ENCODE measurements at places on chromosomes 2 and 18.

GRCh38 chr2:178628605-178629004 lies 148.3 kb downstream of the PLEKHA3 start:
- no peak for DNase-seq

GRCh38 chr18:79315596-79315995 lies 80.1 kb upstream of the NFATC1 start:
- DNase-seq: peak; percentile 73

DNA sequence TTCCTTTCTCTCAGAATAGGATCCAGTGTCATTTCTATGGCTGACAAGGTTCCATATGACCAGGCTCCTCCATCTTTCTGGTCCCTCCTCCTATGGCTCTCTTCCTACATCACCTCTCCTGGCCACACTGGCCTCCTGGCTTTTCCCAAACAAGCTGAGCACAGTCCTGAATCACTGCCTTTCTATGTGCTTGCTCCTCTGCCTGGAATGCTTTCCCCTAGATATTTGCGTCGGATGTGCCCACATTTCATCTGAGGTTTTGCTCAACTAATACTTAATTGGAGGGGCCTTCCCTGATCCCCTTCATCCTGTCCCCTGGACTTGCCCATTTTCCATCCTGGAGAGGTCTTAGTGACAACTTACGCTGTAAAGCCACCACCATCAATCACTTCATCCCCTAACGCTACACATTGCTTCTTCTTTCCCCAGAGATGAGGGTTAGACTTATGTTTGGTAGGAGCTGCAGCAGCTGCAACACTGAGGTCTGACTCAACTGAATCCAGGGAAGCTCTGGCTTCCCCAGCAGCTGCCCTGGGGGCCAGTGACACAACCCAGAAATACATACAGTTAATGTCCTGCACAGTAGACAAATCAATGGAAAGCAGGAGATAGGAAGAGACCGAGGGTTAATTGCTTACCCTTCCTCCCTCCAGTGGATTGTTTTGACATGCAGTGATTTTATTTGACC lies 42.9 kb downstream of the QPCT start:
- no peak for DNase-seq

DNA sequence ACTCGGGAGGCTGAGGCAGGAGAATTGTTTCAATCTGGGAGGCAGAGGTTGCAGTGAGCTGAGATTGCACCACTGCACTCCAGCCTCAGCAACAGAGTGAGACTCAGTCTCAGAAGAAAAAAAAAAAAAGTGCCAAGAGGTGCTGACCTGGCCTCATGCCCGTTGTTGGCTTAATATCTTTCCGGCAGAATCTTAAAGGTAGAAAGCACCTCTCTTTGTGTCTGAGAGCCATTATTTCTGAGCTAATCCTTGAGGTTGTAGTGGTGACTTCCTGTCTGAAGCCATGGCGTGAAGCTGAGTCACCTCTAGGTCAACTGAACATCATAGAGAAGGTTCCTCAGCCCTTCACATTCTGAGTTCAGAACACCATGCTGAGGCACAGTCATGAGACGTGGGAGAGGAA lies 60.4 kb downstream of the WDSUB1 start:
- peak; percentile 97 for DNase-seq

DNA sequence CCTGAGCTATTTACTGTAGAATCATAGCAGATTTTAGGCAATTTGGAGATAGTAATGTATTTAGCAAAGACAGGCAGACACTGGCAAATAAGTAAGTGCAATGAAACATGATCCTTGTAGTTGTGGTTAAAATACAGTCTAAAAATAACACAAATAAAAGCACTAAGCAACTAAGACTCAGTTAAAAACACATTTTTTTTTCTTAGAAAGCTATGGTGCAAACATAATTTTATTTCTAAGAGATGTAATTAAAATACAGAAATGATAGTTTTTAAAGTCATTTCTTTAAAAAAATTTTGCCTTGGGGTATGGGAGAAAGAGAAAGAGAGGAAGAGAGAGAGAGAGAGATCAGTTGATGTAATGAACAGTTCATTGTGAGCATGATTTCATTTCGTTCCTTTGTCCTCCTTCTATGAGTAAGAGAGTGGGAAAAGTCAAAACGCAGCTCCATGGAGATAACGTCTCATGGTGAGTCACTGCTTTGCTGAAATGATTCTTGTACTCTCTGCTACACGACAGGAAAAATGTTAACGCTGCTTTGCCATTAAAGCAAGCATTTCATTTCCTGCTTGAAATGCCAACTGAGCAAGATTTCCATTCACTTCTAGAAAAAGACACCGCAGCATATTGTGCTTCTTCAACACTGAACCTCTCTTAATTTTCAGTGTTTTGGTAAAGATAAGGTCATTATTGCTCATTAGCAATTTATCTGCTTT lies 61.3 kb upstream of the PGAP1 start:
- peak; percentile 68 for DNase-seq

DNA sequence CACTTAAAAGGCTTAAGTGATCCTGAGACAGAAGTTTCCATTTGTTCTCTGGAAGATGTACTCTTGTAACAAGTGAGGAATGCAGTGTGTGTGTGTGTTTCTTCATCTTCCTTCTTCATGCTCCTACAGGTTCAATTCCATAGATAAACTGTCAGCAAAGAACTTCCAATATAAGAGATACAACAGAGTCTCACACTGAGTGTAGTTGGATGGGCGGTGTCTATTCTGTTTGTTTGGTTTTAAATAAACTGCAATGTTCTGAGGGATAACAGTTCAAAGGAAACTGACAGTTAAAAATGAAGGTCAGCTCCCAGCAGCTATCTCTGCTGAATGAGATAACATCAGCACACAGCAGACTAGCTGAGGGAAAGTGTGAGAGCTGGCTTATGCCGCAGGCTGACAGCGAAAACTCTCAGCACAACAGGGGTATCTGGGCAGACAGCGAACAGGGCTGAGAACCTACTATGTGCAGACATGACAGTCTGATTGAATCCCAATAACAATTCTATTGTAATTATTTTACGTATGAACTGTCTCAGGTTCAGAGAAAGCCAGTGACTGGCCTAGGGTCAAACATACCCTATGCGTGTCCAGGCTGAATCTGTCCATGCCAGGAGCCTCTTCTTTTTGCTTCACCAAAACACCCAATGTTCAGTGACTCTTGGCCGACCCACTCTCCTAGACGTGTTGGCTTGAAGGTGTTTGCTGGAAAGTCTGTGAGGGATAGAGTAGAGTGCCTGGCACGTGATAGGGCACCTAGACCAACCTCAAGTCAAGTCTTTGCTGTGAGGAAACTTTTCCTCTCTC lies 201.9 kb upstream of the TRIB2 start:
- no peak for DNase-seq

GRCh38 chr2:215189393-215189792 lies 51.0 kb upstream of the ABCA12 start:
- no peak for DNase-seq

DNA sequence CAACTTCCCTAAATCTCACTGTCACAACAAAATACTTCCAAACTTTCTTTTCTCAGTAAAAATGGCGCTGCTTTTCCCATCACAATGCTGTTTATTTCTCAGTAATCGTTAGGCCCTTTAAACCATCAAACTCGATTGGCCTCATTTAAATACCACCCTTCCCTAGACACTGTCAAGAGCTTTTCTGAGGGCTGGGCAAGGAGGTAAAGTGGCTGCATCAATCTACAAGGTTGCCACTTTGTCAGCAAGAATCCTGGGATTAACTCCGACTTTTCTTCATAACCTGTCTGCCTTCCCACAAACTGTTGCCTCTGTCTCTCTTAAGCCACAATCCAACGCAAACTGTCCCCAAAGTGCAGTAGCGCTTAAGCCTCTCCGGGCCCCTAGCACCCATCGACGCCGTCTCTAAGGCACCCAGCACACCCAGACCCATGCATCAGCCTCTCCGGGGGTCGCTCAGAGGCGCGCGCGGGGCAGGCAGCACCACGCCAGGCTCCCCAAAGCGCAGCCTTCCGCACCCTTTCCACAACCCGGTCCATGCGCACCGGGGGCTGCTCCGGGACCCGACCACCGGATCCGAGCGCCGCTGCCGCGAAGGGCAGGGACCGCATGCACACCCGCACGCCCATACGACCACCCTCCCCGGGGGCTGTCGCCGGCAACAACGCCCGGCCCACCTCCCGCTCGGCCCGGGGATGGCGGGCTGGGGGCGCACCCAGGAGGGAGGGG lies 683 bp downstream of the MBOAT2 start:
- DNase-seq: peak; percentile 33

DNA sequence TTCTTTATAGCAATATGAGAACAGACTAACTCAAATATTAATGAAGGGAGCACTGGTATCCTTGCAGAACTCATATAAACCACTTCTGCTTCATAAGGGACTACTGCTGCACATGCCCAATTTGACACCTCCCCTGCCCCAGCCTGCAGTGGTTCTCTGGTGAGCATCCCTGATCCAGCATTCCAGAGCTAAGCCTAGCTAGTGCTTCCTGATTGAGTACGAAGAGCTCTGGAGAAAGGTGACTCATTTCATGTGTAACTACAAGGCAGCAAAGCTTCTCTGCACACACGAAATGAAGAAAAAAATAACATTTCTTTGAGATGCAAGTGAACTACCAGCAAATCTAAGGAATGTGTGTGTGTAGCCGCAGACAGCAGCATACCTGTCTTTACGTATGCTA lies 22.8 kb upstream of the ADNP2 start:
- DNase-seq: no peak

DNA sequence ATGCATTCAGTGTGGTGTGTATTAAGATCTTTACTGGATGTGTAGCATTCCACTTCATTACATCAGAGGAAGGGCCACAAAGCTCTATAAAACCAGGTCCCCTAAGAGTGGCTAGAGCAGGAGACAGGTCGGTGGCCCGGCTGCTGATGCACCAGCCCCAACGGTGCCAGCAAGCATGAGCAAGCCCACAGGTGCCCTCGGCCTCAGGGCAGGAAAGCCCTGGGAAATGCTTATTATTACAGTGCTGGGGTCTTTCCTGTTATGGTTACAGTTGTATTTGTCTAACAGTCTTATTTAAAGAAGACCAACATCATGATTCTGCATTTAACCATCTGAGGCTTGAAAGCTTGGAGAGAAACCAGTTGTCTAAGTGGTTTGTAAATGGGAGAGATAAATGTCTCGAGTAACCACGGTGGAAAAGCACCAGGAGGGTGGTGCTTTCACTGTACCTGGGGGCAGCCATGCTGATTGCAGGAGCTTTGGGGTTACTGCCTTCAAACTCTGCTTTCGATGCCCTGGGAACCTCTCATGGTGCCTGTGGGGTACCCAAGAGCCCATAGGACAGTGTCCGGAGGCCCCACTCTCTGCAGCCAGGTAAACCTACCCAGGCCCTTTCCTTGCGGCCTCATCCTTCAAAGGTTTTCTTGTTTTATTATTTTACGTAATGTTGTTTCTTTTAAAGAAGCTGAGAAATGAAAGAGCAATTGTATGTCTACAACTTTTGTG lies 133.1 kb downstream of the SH3RF3 start:
- no peak for DNase-seq

DNA sequence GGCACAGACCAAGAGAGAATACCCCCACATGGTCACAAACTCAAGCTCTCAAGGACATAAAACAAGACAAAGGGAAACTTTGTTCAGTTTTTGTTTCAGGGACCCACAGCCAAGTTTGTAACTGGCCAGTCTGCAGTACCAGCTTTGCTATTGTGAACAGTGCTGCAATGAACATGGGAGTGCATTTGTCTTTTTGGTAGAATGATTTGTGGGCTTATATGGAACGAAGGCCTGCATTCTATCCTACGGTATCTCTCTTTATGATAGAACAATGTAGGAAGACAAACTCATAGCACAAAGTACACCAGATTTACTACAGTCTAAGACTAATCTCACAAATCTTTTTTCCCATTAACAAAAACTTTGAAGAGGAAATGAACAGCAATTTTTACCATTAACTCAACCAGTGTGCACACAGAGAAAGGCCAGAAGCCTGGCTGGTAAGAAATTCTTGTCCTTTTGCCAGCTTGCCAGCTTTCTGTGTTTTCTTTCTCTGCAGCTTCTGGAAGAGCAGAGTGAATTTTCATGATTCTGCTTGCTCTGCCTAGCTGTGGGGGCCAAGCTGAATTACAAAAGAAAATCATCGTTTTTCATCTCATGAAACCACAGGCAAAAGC lies 37.1 kb upstream of the FEZ2 start:
- no peak for DNase-seq

DNA sequence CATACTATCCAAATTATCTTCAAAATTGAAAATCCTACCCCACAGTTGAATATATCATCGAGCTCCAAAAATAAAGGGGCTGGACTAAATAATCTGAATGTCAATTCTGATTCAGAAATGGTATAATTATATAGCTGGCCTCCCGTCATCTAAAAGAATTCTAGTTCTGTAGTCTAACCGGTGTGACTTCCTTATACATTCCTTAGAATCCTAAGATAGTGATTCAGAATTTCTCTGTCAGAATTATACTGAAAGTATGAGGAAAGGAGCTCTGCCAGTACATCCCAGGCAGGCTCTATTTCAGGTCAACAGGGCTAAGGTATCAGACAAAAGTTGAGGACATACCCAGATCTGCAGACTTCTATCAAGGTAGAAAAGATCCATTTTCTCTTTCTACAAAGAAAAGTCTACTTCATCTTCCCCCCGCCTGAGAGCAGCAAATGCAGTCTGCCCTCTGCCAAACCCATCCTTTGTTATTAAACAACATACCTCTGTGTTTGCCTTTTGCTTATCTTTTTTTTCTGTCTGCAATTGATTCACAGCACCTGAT lies 128.5 kb downstream of the METTL4 start:
- DNase-seq: no peak

GRCh38 chr2:88896971-88897370 lies 205.5 kb downstream of the RPIA start:
- DNase-seq: no peak

GRCh38 chr2:10538224-10538894 lies 90.2 kb upstream of the ODC1 start:
- no peak for DNase-seq

DNA sequence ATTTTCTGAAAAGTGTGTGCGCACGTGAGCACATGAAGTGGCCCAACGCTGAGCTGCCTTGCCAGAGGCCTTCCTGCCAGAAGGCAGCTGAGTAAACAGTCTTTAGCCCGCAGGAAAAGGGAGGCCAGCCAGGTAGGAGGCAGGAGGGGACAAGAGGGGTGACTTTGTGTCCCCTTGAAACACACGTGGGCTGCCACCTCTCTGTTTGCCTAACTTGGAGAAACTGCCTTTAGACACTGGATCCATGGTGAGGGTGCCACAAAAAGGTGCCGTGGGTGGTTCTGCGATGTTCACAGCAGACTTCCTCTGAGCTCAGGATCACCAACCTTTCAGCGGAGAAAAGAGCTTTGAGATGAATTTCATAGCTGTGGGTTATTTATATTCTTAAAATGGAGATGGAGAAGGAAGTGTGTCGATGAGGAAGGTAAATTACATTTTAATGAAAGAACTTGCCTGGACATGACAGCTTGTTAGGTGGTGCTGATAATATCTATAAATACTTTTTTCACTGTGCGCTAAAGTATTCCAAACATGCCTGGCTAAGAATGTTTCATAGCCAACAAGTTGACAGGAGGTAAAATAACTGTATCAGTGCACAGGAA lies 36.6 kb upstream of the ASB1 start:
- peak; percentile 96 for DNase-seq

- DNase-seq: no peak
Measured at GRCh38 chr2:170598067-170598395, 117.1 kb upstream of the SP5 start.

All from DMS79 (cell line).